ENCODE measurements at places on chromosomes 12 and 14.

GRCh38 chr12:1620092-1620491 is 8.9 kb upstream of the WNT5B start:
- no peak for DNase-seq

DNA sequence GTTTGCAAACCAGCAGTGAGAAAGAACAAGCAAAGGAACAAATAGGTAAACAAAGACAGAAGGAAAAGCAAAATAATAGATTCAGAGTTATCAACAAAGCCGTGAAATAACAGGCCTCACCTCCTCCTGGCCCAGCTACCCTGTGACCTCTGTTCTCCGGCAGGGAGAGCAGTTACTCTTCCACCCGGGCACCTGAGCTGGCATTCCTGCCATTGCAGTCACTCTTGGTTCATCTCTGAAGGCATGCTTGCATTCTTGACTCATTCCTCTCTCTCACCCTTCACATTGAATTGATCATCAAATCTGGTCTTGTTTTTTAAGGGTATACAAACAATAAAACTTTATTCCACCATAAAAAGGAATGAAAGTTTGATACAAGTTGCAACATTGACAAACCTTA is 95.1 kb downstream of the TTC8 start:
- no peak for DNase-seq

GRCh38 chr14:103204852-103205540 is 81.7 kb downstream of the TNFAIP2 start:
- DNase-seq = no peak

DNA sequence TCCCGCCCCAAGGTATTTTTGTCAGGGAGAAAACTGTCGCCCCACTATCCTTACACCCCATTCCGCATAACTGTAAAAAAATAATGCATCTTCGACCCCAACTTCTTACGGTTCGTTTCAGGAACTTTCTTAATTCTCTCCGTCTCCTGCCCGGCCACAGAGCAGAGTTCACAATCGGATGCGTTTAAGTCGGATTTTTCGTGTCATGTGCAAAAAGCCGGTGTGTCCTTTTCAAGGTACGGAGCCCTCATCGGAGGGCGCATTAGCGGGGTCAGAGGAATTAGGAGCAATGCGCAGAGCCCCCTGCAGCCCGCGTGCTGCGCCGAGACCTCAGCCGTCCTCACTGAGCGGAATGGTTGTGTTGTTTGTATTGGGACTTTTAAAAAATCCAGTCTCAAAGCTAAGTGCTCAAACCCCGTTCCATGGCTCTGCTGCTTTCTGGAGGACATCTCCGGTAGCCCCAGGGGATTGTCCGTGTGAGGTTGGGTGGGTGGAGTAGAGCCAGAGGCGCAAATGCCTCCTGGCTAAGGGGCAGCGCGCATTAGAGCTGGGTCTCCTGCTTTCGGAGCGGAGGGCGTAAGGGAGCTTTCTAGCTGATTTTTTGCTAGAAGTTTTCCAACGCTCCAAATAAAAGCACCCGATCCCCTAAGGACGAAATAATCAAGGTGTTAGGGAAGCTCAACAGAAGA is 3.9 kb upstream of the GSC start:
- no peak for DNase-seq

- no peak for DNase-seq
Observed at GRCh38 chr12:132152953-132153352, 8.7 kb downstream of the NOC4L start.

DNA sequence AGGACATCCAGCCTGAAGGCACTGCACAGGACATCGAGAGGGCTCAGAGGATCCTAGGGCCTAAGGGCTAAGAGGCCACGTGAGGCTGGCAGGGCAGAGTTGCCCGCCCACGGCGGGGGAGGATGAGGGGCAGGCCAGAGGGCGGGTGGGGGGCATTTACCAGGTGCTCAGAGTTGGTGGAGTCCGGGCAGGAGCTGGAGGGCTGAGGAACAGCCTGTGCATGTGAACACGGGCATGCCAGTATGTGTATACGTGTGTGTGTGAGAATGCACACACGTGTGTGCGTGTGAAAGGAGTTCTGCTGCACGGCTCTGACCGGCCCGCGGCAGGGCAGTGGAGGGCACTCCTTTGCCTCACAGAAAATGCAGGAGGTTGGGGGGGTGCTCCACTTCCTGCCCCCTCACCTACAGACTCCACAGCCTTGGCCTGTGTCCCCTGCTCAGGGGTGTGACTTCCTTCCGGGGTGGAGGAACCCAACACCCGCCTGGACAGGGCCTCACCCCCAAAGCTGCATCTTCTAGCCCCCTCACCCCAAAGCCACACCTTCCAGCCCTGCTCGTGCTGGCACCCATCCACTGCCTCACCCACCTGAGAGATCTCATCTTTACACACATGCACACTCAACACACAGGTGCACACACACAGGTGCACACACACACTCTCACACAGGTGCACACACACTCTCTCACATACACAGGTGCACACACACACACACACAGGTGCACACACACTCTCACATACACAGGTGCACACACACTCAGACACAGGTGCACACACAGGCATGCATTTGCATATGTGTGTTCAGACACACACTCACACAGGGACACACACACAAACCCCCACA is 11.8 kb upstream of the GPR132 start:
- no peak for DNase-seq

DNA sequence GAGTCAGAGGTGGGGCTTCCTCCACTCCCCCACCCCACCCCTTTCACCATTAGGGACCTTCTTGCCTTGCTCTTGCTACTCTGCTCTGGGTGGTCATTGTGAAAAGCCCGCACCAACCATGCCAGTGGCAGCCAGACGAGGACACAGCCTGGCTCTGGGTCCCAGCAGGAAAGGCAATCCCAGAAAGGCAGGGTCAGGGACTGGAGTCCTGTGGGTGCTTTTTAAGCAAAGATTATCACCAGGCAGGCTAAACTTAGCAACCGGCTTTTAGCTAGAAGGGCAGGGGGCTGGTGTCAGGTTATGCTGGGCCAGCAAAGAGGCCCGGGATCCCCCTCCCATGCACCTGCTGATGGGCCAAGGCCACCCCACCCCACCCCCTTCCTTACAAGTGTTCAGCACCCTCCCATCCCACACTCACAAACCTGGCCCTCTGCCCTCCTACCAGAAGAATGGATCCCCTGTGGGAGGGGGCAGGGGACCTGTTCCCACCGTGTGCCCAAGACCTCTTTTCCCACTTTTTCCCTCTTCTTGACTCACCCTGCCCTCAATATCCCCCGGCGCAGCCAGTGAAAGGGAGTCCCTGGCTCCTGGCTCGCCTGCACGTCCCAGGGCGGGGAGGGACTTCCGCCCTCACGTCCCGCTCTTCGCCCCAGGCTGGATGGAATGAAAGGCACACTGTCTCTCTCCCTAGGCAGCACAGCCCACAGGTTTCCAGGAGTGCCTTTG is 1.2 kb upstream of the GAPDH start:
- DNase-seq = no peak

GRCh38 chr14:93017301-93017797 is 94.4 kb downstream of the CHGA start:
- DNase-seq = no peak

DNA sequence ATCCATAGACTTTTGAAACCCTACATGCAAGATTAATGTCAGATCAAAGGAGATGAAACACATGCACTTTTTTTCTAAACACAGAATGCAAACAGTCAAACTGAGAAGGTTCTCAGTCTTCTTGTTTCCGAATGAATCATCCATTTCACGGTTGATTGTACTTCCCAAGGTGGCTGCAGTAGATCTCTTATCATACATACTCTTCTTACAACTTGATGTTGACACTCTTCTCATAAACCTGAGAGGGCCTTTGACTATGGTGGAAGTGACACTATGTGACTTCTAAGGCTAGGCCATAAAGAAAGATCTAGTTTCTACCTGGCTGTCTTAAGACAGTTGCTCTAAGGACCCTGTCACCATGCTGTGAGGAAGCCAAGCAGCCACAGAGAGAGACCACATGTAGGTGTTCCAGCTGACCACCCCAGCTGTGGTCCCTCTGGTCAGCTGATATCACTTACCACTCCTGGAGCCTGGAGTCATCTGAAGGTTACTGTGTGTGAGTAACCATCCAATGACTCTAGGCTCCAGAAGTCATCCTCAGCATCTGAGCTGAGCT is 67.2 kb upstream of the HMGA2 start:
- DNase-seq = peak; percentile 15

DNA sequence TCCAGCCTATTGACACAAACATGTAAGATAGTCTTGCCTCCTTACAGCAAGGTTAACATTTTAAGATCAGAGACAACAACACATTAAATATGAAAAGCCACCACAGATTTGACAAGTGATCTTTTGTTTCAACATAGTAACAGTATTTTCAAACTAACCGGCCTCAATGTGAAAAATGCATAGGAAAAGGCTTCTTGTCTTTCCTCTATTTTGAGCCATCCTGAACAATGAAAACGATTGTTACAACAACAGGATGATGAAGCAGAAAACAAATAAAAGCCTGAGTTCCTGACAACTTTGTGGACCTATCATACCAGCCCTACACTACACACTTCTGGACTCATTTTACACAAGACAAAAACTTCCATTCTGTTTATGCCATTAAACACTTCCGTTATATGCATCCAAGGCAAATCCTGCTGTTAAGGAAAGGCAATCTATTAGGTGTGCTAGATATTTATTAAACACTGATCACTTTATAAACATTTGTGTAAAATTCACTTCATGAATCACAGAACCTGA is 37.3 kb downstream of the BAZ1A start:
- DNase-seq = no peak

DNA sequence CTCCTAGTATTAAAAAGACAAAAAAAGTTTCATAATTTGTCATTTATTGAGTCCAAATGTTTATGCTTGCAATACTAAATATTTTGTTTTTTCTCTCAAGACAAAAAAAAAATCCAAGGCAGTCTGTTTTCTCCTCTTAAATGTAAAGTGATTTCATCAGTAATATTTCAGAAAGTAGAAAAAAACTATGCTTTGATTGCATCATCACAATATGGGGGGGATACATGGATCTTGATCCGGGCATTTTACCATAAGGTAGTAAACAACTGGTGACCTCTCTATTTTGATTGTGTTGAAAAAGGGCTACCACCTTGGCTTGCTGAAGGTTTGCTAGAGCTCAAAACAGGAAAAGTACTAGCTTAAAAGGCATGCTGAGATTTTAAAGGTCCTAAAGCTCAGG is 43.6 kb downstream of the ERGIC2 start:
- no peak for DNase-seq

GRCh38 chr14:52951681-52952554 is 1.1 kb upstream of the FERMT2 start:
- no peak for DNase-seq

DNA sequence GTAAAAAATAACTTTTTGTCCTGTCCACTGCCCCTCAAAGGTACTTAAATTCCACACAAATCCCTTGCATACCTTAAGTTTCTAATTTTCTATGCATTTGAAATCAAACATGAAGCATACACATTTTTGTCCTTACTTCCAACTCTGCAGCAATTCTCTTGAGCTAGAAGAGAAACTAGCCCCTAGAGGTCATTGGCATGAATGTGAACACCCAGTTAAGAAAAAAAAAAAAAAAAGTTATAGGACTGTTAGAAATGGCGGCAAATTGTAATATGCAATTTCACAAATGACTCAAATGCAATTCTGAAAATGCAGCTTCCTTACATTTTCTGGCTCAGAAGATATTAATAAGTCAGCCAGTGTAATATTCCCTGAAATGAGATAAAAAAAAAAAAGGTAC is 4.6 kb upstream of the ESR2 start:
- DNase-seq = no peak

- no peak for DNase-seq
Observed at GRCh38 chr14:51610771-51611170, 40.9 kb upstream of the FRMD6 start.

GRCh38 chr14:49193332-49194065 is 392.7 kb downstream of the RPS29 start:
- no peak for DNase-seq

- DNase-seq = no peak
Observed at GRCh38 chr12:15165012-15165659, 56.1 kb downstream of the RERG start.

GRCh38 chr12:127389923-127390322 is 877.0 kb upstream of the TMEM132C start:
- DNase-seq = no peak

GRCh38 chr14:50059763-50060616 is 56.4 kb downstream of the VCPKMT start:
- DNase-seq = no peak

DNA sequence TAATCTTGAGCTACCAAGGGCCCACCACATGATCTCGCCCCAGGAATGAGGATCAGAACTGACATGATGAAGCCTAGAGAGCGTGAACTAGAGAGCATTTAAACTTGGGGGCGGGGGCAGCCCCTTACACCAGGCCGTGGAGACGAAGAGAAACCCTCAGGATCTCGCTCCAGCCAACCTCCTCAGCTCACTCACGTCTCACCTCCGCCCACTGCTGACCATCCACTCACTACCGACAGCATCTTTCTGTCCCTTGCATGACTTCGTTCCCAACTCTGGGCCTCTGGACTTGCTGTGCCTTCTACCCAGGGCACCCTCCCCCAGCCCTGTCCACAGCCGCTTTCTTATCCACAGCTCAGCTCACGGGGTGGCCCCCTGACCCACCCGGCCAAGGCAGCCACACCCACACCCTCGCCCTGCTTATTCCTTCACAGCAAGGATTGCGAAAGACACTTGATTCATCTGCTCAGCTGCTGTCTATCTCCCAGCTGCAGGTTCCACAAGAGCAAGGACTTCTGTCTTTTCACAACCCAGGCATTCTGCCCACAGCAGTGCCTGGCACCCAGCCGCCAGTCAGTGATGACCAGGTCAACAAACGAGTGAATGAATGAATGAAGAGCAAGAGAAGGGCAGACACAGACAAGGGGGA is 6.4 kb downstream of the STX2 start:
- no peak for DNase-seq

DNA sequence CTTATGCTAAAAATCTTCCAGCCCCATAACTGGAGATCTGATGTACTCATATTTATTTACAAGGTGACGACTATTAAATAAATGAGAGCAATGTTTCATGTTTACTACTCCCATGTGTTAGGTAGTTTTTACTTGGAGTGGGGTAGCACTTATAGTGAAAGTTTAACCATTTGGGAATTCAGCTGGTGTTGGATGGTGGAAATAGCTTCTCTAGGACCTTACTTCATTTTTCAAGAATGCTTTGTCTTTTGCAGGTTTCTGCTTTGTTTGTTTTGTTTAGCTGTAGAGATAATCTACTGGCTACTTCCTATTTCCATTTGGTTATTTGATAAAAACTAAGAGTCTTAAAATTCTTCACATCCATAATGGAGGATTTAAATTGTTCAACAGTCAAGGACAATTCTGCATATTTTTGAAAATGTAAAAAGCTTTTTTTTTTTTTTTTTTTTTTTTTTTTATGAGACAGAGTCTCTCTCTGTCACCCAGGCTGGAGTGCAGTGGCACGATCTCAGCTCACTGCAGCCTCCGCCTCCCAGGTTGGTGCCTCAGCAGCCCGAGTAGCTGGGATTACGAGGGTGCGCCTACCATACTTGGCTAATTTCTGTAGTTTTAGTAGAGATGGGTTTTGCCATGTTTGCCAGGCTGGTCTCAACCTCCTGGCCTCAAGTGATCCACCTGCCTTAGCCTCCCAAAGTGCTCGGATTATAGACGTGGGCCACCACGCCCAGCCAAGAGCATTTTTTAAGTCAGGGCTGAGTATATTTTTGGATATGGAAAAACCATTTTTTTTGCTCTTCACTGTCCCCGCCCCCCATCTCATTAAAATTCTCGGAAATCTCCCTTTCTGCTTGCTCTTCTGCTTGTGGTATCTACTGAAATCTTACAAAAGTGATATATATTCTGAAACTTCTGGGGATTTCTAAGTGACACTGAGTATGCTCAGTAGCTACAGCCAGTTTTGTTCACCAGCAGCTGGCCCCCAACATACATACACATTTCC is 1.4 kb upstream of the ABCD2 start:
- peak; percentile 27 for DNase-seq

Data from stimulated activated CD4-positive, alpha-beta T cell treated with anti-CD3 and anti-CD28 coated beads, Interleukin-15, amount 100 ng/mL, for 48 hours (primary cell).